ENCODE measurements at places on chromosomes 7 and 10. TPM values are rescaled to one million over a fixed set of nuclear protein-coding genes. Genes with fewer than 3 reads are reported as not detected.

- no peak for DNase-seq
- no peak overlapping the region for H3K27ac ChIP-seq
- H3K27me3 ChIP-seq = no peaks in the 10 kb centered on the region
- H3K4me3 ChIP-seq = no peak overlapping the region
Observed at GRCh38 chr7:75924889-75925288, 9.9 kb downstream of the POR start.

NXPH1 gene
- not detected for total RNA-seq

YAE1 gene
- total RNA-seq = 26.4 TPM

SPDYE16 gene
- total RNA-seq = not detected

DNA sequence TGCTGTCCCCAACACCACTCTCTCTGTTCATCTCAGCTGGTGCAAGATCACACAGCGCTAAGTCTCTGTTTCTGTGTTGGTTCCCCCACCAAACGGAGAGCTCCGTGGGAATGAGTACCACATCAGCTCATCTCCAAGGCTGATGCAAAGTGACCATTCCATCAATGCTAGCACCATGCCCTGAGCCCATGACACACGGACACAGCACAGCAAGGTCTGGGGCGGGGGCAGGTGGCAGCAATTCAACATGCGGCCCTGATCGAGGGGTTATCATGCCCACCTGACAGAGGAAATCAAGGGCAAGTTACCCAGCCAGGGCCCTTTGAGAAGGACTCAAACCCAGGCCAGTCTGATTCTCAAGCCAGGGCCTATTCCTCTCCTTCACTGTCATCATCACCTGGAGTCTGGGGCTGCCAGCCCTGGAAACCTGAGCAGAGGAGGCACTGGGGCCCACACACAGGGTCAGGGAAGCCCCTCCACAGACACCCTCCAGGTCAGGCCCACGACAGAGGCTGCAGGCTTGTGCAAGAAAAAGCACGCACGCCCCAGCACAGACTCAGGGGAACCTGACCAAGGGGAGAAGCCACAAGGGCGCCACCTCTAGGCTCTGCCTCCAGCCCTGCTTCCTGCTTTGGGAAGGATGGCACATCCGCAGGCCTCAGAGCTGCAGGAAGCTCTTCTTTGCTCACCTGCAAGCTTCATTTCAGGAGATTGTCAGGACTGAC lies 74.8 kb downstream of the GRID1 start:
- H3K36me3 ChIP-seq = no peaks in the 10 kb centered on the region
- no peak overlapping the region for H3K27ac ChIP-seq
- DNase-seq = peak; percentile 33
- no peak overlapping the region for H3K4me3 ChIP-seq
